ENCODE measurements at places on chromosomes 5 and 9. TPM values are rescaled to one million over a fixed set of nuclear protein-coding genes. Genes with fewer than 3 reads are reported as not detected.

DNA sequence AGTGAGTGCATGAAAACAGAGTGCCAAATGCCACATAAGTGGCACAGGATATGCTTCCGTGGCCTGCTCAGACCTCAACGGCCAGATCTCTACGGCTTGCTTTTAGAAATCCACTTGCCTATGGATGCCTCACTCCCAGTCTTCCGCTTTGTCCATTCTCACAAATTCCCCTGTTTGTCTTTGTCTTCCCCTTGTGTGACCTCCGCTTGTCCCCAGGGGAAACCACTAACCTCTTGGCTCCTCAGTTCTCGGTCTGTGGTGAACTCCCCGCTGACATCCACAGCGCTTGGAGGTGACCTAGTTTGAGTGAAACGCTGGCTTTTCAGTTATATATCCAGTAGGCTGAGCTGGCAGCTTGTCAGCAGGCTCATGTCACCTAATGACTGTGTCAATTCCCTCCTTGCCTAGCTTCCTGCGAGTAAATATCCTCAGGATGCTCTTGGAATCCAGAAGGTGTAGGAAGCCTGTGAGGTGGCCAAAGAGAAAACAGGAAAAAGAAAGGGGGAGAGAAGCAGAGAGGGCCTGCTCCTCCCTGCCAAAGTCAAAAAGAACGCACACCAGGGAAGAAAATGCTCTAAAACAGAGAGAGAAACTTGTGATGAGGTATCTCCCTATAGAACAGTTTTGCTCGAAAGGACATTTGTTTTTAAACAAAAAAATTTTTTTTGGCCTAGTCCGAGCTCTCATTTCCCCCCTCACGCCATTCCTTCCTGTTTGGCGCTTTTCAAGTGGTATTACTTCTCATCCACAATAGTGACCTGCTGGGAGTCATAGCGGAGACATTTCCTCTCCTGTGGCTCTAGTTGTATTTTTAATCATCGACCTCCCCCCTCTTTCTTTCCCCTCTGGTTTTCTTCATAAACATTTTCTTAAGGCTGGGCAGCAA, 101.6 kb upstream of the SPRY4 start:
- no peaks in the 10 kb centered on the region for H3K27me3 ChIP-seq
- no peak overlapping the region for H3K4me3 ChIP-seq
- peaks cover 10% of the 10 kb centered on the region for H3K4me1 ChIP-seq
- H3K27ac ChIP-seq: no peak overlapping the region

- H3K4me1 ChIP-seq: no peaks in the 10 kb centered on the region
- no peaks in the 10 kb centered on the region for H3K36me3 ChIP-seq
- DNase-seq: no peak
- H3K27me3 ChIP-seq: peaks cover 36% of the 10 kb centered on the region
These were observed 26.4 kb downstream of the ZDHHC11B start for GRCh38 chr5:757931-758697.

The GARIN3 gene
- total RNA-seq: not detected

- no peaks in the 10 kb centered on the region for H3K4me1 ChIP-seq
- no peak overlapping the region for H3K4me3 ChIP-seq
- H3K27ac ChIP-seq: no peak overlapping the region
- no peak for DNase-seq
These were observed 35.9 kb upstream of the PUM3 start for GRCh38 chr9:2879803-2880202.

DNA sequence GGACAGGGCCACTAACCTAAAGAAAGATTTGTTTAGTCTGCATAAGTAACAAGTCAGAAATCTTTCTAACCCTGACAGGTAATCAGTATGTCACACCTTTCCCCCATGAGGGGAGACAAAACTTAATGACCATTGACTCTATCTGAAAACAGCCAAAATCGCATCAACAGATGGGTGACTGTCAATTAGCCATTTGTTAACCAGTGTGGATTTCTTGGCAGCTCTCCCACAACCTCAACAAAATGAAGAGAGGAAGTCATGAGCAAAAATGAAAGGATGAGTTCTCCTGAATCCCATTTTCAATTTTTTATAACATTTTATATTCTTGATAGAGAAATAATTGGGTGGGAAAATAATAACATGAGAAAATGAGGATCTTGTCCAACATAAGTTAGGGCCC, 84.6 kb upstream of the SNX2 start:
- H3K4me3 ChIP-seq: no peak overlapping the region
- no peaks in the 10 kb centered on the region for H3K27me3 ChIP-seq
- no peak for DNase-seq
- H3K36me3 ChIP-seq: no peaks in the 10 kb centered on the region

The EPB41L4A gene
- total RNA-seq: under 0.01 TPM

GRCh38 chr5:117242028-117242427, 667.4 kb upstream of the SEMA6A start:
- H3K4me3 ChIP-seq: no peak overlapping the region
- DNase-seq: no peak
- no peak overlapping the region for H3K27ac ChIP-seq
- no peaks in the 10 kb centered on the region for H3K27me3 ChIP-seq

- peak; percentile 49 for DNase-seq
- H3K27ac ChIP-seq: no peak overlapping the region
These were observed 1.3 kb upstream of the SLC44A1 start for GRCh38 chr9:105243015-105243686.

The ACER2 gene
- 1.6 TPM for total RNA-seq

DNA sequence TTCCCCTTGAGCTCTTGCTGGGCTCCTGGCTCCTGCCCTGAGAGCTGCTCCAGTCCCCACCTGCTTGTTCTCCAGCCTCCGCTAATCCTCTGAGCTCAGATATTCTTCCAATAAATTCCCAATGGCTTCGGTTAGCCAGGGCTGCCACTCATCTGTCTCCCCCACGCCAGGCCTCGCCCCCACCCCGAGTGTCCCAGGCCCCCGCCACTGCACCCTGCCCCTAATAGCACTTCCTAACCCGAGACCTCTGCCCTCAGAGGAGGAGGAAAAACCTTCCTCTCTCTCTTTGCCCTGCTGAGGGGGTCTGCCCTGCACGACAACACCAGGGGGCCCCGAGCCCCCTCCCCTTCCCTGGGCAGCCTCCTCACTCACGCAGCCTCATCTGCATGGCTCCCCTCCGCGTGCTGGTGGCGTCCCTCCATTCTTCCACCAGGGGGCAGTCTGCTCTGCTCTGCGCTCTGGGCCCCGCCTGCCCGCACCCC, 5.4 kb upstream of the LCN15 start:
- H3K27ac ChIP-seq: no peak overlapping the region
- no peaks in the 10 kb centered on the region for H3K4me1 ChIP-seq
- no peak overlapping the region for H3K4me3 ChIP-seq
- DNase-seq: no peak
- H3K36me3 ChIP-seq: no peaks in the 10 kb centered on the region

The UBE2QL1 gene
- not detected for total RNA-seq

- H3K4me1 ChIP-seq: peaks cover 5% of the 10 kb centered on the region
- H3K36me3 ChIP-seq: no peaks in the 10 kb centered on the region
- no peak overlapping the region for H3K4me3 ChIP-seq
- no peak overlapping the region for H3K27ac ChIP-seq
- H3K27me3 ChIP-seq: peaks cover 24% of the 10 kb centered on the region
These were observed 5.4 kb upstream of the GBGT1 start for GRCh38 chr9:133169102-133169501.

DNA sequence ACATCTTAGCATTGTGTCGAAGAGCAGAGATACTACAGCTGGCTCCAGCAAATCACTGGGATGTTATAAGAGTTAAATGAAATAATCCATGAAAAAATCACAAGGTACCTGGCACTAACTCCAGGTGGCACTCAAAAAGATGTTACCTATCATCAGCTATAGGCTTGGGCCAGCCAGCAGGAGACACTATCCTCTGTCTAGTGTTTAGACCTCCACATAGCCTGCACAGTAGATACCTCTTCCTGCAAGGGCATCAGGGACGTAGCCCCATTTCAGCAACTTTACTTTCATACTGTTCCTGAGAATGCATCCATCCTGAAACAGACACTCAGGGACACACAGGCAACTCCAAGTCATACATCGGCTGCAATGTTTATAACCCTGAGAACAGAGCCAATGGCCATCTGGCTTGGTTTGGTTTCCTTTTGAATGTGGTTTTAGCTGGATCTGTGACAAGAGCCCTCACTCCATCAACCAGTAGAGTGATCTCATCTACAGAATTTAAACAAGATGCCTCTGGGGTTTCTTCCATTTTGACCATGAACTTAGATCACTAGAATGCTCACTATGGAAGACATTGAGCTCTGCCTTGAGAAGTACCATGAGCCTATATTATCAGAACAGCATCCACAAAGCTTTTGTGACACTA, 69.9 kb downstream of the TLE1 start:
- no peak overlapping the region for H3K4me3 ChIP-seq
- peaks cover 4% of the 10 kb centered on the region for H3K4me1 ChIP-seq
- H3K36me3 ChIP-seq: peaks cover 21% of the 10 kb centered on the region

GRCh38 chr9:69173891-69174615, at the start of gene TJP2:
Gene TJP2 (plus strand): TSS chr9:69174277. CDS start chr9:69174373, 96 bp downstream.
- peak within 1 kb of the TSS; percentile 69 for H3K4me3 ChIP-seq
- peak within 1 kb of the TSS; percentile 60 for H3K27ac ChIP-seq
- DNase-seq: peak; percentile 75

DNA sequence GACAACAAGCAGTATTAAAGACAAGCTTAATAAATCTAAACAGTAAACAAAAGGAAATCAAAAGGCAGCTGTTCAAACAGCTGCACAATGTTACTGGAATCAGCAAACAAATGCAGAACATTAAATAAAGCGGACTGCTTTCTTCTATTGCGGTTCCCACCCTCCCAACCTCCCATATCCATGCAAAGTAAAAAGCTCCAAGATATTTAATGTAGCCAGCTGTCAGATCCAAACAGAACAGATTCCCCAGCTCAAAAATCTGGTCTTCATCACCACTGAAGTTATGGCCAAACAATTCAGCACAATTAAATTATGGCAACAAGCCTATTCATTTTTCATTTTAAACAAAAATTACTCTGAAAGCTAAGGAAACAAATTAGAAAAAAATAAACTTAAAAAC, 75.9 kb downstream of the SLC38A9 start:
- no peak overlapping the region for H3K27ac ChIP-seq
- H3K36me3 ChIP-seq: no peaks in the 10 kb centered on the region
- no peak overlapping the region for H3K4me3 ChIP-seq

DNA sequence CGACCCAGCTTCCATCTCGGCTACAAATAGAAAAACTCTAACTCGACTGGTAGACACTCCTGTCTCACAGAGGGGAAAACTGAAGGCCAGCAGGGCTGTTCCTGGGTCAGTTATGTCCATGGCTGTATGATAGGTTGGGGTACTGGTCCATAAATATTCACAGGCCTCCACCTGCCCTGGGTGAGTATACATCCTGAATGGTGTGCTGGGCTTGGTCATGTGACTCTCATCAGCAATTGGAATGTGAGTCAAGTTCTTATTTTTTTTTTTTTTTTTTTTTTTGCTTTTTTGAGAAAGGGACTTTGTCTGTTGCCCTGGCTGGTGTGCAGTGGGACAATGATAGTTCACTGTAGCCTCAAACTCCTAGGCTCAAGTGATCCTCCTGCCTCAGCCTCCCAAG, 58.3 kb upstream of the NEK6 start:
- no peak for DNase-seq
- no peaks in the 10 kb centered on the region for H3K36me3 ChIP-seq
- peaks cover 24% of the 10 kb centered on the region for H3K27me3 ChIP-seq
- no peaks in the 10 kb centered on the region for H3K4me1 ChIP-seq
- H3K4me3 ChIP-seq: no peak overlapping the region

The IL5 gene
- total RNA-seq: not detected

The SLC25A48 gene
- total RNA-seq: not detected

GRCh38 chr5:162529886-162530285, 462.3 kb downstream of the GABRG2 start:
- H3K27me3 ChIP-seq: no peaks in the 10 kb centered on the region
- DNase-seq: no peak
- H3K4me1 ChIP-seq: no peaks in the 10 kb centered on the region

DNA sequence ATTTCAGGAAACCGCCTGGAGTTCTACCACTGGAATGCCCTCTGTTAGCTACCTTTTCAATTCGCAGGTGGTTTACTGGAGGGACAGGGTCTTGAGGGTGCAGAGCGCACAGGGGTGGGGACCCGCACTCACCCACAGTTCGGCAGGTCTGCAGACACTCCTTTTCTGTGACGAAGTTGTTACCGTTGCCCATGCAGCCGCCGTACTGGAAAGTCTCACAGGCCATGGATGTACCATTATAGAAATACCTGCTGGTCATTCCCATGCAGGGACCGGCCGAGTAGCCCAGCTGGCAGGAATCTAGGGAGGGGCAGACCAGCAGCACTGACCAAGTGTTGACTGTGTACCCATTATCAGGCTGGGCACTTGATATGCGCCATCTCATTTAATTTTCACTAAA, 16.8 kb downstream of the AMBP start:
- no peak overlapping the region for H3K4me3 ChIP-seq
- no peak overlapping the region for H3K27ac ChIP-seq
- no peak for DNase-seq
- H3K27me3 ChIP-seq: peaks cover 13% of the 10 kb centered on the region
- peaks cover 4% of the 10 kb centered on the region for H3K36me3 ChIP-seq

The LCN10 gene
- total RNA-seq: not detected

GRCh38 chr9:131620764-131621520, 75.6 kb downstream of the PRRT1B start:
- H3K27me3 ChIP-seq: no peaks in the 10 kb centered on the region
- no peak for DNase-seq
- H3K27ac ChIP-seq: no peak overlapping the region
- peaks cover 50% of the 10 kb centered on the region for H3K36me3 ChIP-seq

DNA sequence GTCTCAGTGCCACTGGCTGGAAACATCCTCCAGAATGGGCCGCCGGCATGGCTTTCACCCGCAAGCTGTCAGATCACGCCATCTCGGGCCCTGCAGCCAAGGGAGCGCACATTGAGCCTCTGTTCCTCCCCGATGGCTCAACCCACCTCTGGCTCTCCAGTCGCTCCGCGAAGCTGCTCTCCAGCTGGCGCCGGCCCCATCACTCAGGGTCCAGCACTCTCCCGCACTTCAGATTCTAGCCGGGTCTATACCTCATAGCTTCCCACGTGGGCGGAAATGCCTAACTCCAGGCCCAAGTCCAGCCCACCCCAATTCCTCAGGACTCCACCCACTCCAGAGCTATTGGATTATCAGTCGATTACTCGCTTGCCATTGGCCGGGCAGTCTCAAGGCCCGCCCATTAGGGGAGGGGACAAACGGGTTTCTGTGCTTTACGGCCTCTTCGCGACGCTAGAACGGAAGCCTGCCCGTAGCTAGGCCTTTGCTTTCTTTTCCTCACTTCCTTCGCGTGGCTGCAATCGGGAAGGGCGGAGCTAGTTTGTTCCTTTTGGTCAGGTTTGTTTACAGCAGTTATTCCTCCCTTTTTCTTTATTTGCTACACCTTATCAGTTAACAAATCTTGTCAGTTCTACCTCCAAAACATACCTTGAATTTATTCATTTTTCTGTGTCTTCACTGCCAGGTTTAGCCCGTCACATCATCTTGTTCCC, at the start of gene NOL6:
TSS of gene NOL6 (minus strand) at position 282 of the 710 bp plus-strand sequence. CDS start at position 200, 82 bp downstream.
- peaks cover 27% of the 10 kb centered on the region for H3K36me3 ChIP-seq
- H3K4me3 ChIP-seq: peak within 1 kb of the TSS; percentile 57
- DNase-seq: peak; percentile 99
- peak within 1 kb of the TSS; percentile 57 for H3K27ac ChIP-seq
- no peaks in the 10 kb centered on the region for H3K27me3 ChIP-seq

DNA sequence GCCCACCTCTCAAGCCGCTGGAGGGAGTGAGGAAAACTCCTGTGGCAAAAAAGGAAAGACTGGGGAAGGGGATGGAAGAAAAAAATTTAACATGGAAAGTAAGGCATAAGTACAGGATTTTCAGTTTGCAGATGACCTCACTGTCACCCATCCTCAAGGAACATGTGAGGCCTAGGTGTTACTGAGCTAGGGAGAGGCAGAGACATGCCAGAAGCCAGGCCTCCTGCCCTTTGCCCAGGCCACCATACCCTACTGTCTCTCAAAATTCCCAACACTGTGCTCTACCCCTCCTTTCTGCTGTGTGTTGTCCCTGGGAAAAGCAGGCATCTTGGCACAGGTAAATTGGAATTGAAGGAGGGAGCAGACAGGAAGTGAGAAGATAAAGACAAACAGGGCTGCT, 4.4 kb upstream of the MGAT1 start:
- H3K4me3 ChIP-seq: no peak overlapping the region
- H3K4me1 ChIP-seq: peaks cover 14% of the 10 kb centered on the region
- H3K27me3 ChIP-seq: no peaks in the 10 kb centered on the region
- no peak overlapping the region for H3K27ac ChIP-seq
